ENCODE measurements at places on chromosomes 2 and 18. TPM values are rescaled to one million over a fixed set of nuclear protein-coding genes. Genes with fewer than 3 reads are reported as not detected.

Gene MTX2
- polyA plus RNA-seq = 19.2 TPM

Gene ALLC
- polyA plus RNA-seq = not detected

- no peak for DNase-seq
These were observed 70.3 kb downstream of the TMEM237 start for GRCh38 chr2:201572846-201573508.

- DNase-seq = no peak
These were observed 36.7 kb upstream of the RPE start for GRCh38 chr2:209965723-209966122.

- DNase-seq = no peak
These were observed 5.8 kb upstream of the ARID5A start for GRCh38 chr2:96530474-96531357.

- DNase-seq = no peak
These were observed 383.4 kb downstream of the PTPRM start for GRCh38 chr18:7950380-7951136.

Gene CD8A
- 934 TPM for polyA plus RNA-seq

Gene CTDP1
- polyA plus RNA-seq = 7.9 TPM

DNA sequence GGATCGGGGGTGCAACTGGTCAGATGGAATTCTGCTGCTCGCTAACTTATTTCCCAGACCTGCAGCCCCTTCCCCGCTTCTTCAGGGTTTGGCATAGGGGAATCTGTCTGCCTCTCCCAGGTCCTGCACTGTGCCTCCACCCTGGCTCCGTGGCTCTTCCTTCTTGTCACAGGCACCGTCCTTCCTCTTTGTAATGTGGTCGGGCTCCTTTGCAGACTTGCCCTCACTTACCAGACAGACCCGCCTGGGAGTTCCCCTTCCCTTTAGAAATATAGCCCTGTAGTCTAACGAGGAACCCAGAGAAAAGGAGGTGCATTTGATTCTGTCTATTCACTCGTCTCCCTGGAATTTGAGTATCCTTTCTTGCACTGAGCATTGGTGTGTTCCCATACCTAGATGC lies 63.9 kb upstream of the PAX8 start:
- peak; percentile 4 for DNase-seq

Gene COL6A3
- 2.0 TPM for polyA plus RNA-seq

DNA sequence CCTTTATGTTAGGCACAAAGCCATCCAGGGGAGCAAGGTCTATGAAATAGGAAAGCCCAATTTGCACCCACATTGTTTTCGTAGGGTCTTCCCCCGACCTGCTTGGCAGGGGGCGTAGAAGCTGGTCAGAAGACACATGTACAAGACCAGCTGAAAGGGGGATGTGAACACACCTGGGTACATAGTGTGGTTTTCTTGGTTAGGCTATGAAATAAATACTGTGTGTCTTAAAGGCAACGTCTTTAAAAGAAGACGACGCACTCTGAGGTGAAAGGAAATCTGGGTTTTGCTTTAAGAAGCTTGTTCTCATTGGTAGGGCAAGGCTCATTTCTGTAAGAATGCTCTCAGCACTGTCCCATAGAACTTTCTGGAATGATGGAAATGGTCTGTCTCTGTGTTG lies 60.0 kb upstream of the KLF7 start:
- peak; percentile 20 for DNase-seq

DNA sequence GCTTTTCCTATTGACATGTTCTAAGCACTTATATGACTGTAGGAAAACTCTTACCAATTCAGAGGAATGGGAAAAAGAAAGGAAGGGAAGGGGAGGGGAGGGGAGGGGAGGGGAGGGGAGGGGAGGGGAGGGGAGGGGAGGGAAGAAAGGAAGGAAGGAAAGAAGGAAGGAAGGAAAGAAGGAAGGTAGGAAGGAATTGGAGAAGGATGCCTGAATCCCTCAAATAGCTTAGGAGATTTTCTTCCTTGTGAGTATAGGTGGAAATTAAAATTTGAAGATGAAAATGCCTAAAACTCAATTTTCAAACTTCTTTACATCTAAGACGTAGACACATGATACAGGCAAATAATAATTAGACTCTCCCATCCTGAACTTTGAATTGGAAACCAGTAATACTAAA lies 463.1 kb downstream of the SATB2 start:
- DNase-seq = no peak

Gene ZEB2
- polyA plus RNA-seq = 0.58 TPM

DNA sequence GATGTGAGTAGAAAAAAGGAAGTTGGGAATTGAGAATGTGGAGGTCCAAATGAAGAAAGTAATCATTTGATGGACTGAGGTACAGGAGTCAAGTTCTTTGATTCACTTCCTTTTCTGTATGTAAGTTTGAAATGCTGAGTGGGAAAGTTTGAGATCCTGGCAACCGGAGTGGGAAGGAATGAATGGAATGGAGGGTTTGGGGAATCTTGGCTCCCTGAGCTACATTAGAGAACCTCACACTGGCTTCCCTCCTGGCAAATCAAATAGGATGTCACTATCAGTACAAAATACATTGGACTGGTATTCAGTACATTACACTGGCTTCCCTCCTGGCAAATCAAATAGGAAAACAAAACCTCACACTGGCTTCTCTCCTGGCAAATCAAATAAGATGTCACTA lies 9.8 kb upstream of the RNF138 start:
- no peak for DNase-seq

GRCh38 chr2:38113051-38113450 lies 37.1 kb upstream of the CYP1B1 start:
- DNase-seq = no peak

DNA sequence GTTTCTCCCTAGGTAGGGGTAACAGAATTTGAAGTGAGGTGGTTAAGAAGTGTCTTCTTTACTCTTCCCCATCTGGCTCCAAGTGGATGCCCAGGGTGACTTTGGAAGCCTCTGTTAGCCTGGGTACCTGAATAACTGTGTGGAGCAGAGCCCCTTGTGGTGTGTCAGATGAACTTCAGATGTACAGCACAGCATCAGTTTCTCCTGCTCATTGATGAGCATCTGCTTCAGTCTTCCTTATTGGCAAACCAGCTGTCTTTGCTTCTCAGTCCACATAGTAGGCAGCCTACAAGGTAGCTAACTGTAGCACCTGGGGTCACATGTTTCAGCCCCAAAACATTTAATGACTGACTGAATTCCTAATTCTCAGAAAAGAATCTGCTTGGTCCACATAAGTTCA lies 56.2 kb upstream of the ATP8B1 start:
- no peak for DNase-seq

Gene LPIN1
- 27.5 TPM for polyA plus RNA-seq

GRCh38 chr2:179021258-179021657 lies 28.7 kb downstream of the CCDC141 start:
- no peak for DNase-seq

GRCh38 chr2:72141032-72141645 lies 6.5 kb downstream of the CYP26B1 start:
- DNase-seq = no peak

DNA sequence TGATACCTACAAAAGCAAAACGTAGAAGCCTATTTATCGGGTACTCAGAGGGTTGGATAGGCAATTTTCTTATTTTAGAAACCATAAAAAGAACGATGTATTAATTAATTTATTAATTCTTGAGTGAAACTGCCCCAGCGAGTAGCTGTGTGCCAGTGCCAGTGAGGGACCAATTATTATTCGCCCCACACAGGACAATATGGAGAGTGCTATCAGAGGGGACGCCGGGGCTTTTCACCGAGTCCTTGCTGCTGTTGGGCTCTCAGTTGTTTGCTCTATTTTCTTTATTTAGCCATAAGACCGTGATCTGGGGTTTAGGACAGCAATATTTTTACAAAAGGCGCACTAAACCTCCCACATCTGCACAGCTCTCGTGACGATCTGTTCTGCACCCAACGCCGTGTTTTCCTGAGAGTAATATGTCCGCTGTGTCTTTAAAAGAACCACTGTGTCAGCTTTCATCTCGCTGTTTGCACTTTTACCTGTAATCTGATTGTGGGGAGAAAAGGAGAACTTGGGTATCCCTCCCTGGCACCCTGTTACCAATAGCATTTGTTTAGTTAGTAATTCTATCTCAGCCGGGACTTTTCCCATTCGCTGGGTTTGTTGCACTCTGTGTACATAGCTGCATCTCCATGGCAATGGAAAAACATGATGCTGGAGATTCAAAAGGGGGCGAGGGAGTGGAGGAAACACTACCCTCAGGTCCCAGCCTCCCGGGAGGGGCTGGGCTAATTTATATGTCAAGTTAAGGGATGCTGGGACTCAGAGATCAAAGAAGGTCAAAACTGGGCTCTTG lies 30.1 kb upstream of the ZNF516 start:
- DNase-seq = no peak

Gene FAM237A
- not detected for polyA plus RNA-seq

DNA sequence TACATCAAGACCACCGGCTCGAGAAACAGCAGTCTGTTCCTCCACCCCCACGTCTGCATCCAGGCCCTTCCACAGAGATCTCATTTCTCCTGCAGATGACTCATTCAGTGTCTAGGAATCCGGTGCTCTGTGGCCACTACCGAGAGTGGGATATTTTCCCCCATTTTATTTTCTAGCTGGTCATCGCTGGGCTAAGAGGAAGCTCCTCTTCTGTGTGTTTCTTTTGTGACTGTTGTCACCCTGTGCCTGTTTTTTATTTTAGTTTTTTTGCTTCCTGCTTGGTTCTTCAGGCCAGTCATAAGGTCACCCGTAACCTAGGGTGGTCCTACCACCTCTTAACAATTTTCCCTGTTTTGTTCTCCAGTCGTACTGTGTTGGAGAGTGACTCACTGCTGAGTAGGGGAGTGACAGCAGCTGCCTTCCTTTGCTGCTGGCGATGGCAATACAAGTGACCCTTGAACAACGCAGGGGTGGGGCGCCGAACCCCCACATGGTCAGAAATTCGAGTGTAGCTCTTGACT lies 6.7 kb downstream of the RAMP1 start:
- no peak for DNase-seq

Gene FIGLA
- not detected for polyA plus RNA-seq

Gene PEX13
- polyA plus RNA-seq = 11.1 TPM

GRCh38 chr2:241047253-241048010 lies 49.0 kb downstream of the SNED1 start:
- DNase-seq = no peak

Gene RAB17
- polyA plus RNA-seq = not detected

Measured in naive thymus-derived CD8-positive, alpha-beta T cell (primary cell).